ENCODE measurements at places on chromosomes 6 and 20.
A peak's percentile ranks its signal among the peaks of the same experiment; 100 is the strongest.

DNA sequence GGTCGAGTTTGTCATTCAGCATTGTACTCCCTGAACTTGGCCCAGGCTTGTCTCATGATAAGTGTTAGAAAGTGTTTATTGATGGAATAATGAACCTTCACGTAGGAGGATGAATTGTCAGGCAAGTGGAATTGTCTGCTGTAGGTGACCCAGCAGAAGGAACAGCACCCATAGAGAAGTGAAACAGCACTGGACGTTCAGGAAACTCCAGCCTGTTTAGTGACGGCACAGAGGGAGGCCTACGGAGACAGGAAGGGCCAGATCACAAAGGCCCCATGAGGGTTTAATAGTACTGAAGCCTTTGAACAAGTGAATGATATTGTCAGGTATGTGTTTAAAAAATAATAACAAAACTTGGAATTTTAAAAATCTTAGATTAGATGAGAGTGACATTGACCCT lies 2.9 kb downstream of the STX11 start:
- DNase-seq = no peak

DNA sequence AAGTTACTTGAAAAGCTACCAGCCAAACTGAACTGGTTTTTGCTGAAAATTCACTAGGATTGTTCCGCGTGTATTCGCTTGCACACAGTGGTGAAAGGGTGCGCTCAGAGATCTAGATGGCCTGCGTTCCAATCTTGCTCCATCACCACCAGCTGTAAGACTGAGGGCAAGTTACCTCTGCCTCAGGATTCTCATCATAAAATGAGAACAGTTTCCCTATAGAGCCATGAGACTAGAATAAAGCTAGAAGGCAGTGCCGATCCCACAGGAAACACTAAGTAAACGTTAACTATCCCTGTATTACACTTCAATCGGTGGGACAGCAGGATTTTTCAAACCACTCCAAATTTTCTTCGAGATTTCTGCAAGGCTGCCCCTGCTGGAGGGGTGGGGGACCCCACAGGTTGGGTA lies 838 bp downstream of the AHCY start:
- no peak for DNase-seq

- DNase-seq = no peak
These were observed 272.3 kb downstream of the SYNE1 start for GRCh38 chr6:152364866-152365265.

- DNase-seq = no peak
These were observed 48.9 kb upstream of the TNFRSF21 start for GRCh38 chr6:47358440-47359225.

GRCh38 chr6:1610497-1611321 lies 994 bp downstream of the FOXC1 start:
- no peak for DNase-seq

DNA sequence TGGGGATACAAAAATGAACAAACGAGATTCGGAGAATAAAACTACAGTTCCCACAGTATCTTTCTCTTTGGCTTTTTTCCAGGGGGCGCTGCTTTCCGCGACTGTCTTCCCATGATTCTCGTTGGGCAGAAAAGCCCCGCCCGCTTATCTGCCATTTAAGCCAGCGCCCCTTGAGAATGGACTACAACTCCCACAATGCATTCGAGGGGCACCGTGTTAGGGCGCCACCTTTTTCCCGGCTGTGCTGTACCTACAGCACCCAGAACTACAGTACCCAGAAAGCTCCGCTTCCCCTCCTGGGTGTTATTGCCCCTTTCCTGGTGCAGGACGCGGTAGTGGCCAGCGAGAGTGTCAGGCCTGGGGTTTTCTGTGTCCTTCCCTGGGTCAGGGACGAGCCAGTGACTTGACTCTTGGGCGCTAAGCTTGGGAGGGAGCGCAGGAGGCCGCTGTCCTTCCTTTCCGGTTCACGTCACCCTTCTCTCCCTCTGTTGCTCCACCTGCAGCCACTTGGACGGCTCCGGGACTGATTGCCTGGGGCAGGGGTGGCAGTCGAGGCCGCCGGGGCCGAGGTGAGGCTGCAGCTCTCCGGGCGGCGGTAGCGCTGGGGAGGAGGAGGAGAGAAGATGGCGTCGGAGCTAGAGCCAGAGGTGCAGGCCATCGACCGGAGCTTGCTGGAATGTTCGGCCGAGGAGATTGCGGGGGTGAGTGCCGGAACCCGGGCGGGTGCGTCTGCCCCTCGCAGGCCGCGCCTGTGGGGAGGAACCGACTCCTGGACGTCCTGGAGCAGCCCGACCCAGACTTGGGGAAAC lies at the start of gene UBR2:
Gene UBR2, plus strand, starts transcription at position 333 of the 809 bp plus-strand sequence. Its CDS starts 291 bp downstream, at position 624.
- DNase-seq = peak; percentile 90

GRCh38 chr6:110329348-110329713 lies 28.8 kb downstream of the METTL24 start:
- no peak for DNase-seq

DNA sequence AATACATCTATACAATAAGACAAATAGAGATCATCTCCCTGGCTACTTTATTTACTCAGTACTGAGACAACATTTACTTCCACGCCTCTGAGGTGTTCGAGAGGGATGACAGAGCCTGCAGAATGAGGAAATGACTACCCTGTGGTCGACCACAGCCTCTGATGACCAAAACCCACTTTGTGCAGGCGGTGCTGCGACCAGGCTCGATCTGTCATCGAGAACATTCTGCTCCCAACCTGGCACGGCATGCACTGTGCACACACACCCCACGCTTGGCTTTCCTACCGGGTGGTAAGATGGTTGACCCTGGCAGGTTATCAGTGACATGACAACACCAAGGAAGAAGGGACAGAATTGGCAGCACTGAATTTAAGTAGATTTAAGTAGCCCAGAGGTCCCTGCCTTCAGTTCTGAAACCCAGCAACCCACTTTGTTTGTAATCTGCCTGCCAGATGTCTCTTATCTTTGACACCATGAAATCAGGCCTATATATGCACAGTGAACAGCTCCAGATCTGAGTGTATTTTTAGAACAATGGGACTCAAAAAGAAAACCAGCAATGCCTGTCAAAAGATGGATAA lies 42.6 kb downstream of the TTI1 start:
- no peak for DNase-seq

DNA sequence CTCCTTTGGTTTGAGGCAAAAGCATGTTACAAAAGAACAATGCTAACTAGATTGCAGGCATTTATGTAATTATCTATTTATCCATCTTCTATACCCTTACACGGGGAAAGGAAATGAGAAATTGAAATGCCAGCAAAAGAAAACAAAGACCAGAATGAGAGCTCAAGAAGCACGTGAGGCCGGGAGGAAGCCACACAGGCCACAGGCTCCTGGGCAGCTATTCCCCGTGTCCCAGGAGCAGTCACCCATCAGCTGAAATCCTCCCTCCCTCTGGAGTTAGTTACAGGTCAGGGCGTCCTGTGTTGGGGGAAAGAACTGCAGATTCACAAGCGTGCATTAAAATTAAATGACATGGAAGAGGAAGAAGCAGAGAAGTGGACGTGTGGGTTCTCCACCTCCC lies 64.7 kb upstream of the RPS6KA2 start:
- DNase-seq = no peak

GRCh38 chr6:44415873-44416502 lies 28.5 kb downstream of the CDC5L start:
- DNase-seq = no peak

DNA sequence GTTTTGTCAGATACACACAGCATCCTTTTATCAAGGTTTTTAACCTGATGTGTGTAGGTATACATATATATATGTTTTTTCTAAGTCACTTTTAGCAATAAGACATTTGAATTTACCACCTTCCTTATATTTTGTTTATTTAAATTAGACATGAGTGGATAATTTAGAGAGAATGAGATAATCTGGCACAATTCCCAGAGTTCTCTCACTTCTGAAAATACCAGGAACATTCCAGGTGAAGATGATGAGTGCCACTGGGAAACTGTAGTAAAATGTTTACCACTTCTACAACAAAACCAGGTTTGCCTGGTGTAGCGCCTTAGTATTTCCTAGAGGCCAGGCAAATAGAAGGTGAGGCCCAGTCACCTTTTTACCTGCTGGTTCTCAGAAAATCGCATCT lies 189.5 kb downstream of the TMEM242 start:
- DNase-seq = no peak

- no peak for DNase-seq
These were observed 42.4 kb downstream of the POPDC3 start for GRCh38 chr6:105137388-105137787.

DNA sequence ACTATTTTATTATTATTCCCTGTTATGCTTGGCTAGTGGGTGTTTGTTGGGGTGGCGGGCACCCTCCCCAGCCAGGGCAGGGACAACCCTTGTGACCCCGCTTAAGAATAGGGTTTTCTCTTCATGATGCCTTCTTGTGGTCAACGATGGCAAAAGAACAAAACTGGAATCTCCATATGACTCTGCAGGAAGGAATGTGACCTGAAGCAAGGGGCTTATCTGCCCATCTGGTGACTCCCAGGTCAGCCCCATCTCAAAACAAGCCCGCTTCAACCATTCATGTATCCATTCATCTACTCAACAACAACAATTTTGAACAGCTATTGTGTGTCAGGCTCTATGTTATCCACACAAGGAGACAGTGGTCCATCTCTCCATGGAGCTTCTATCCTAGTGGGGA lies 30.9 kb upstream of the TGM6 start:
- DNase-seq = no peak

DNA sequence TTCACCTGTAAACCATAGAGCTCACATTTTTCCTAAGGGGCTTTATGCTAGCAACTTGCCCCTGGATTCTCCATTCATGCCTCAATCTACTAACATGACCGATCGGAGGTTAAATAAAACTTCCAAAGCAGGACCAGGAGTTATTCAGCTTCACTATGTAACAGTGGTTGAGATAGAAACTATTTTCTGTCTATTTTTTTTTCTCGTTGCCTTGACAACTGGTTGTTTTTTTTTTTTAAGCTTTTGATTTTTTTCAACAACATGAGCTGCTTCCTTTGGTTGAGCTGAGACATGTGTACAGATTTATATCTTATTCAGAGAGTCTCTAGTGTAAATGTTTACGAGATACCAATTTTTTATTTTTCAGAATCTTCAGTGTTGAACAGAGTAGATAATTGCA lies 85.7 kb downstream of the SHLD1 start:
- DNase-seq = no peak

- no peak for DNase-seq
These were observed 2.0 kb downstream of the ZNF318 start for GRCh38 chr6:43367245-43367984.

GRCh38 chr20:38755324-38755910 lies 7.2 kb downstream of the ACTR5 start:
- no peak for DNase-seq

- no peak for DNase-seq
These were observed 105.7 kb upstream of the SNX9 start for GRCh38 chr6:157717340-157717748.

DNA sequence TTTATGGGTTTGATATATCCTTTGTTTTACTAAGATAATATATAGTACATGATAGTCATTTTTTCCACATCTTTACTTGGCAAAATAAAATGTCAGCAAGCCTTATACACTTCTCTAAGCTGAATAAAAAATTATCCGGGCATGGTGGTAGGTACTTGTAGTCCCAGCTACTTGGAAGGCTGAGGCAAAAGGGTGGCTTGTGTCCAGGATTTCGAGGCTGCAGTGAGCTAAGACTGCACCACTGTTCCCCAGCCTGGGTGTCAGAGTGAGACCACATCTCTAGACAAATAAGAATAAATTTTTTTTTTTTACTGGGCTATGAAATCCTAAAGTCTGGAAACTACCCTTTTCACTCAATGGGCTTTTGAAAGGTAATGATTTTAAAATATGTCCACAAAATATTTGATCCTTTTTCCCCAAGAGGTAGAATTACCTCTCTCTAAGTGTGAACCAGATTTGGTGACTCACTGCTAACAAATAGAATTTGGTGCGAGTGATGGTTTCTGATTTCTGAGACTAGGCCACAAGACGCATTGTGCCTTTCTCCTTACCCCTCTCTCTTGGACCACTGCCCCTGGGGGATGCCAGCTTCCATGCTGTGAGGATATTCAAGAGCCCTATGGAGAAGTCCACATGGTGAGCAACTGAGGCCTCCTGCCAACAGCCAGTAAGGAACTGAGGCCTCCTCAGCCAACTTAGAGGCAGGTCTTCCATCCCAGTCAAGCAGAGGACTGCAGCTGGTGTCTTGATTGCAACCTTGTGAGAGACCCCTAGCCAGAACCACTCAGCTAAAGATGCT lies 84.2 kb upstream of the ZNFX1 start:
- no peak for DNase-seq

DNA sequence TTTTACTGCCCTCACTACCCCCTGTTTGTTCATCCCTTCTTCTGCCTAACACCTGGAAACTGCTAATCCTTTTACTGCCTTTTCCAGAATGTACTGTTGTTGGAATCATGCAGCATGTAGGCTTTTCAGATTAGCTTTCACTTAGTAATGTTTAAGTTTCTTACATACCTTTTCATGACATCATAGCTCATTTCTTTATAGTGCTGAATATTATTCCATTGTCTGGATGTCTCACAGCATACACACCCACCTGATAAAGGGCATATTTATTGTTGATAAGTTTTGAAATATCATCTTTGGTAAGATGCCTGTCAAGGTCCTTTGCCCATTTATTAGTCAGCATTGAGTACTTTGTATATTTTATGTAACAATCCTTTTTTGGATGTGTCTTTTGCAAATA lies 588.2 kb upstream of the NRSN1 start:
- DNase-seq = no peak

GRCh38 chr6:3306848-3307247 lies 48.1 kb downstream of the PSMG4 start:
- no peak for DNase-seq

- no peak for DNase-seq
These were observed 44.4 kb downstream of the FAXC start for GRCh38 chr6:99305021-99305554.

GRCh38 chr20:17901971-17902370 lies 66.6 kb downstream of the SNX5 start:
- no peak for DNase-seq

GRCh38 chr6:134817448-134817847 lies 132.5 kb downstream of the ALDH8A1 start:
- DNase-seq = no peak

- no peak for DNase-seq
These were observed 50.1 kb downstream of the NFATC2 start for GRCh38 chr20:51492167-51493092.

- no peak for DNase-seq
These were observed 167.8 kb downstream of the WDR27 start for GRCh38 chr6:169534039-169534421.

- DNase-seq = no peak
These were observed 403.9 kb upstream of the SULF2 start for GRCh38 chr20:48189181-48189580.

GRCh38 chr20:48267860-48268633 lies 482.8 kb upstream of the SULF2 start:
- no peak for DNase-seq

DNA sequence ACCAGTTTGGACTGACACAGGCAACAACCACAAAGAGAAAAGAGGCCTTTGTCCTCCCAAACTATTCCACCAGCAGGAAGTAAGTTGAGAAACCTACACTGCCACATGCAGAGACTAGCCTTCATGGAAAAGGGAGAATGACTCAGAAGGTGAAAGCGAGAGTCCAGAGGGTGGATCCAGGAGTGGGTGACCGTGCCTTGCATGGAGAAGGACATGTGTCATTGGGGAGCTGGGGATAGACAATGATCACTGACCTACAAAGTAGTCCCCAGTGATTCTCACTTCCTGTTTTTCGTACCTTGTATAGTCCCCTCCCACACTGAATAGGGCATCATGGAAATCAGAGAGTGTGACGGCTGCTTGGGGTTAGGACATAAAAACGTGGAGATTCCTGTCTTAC lies 91.9 kb downstream of the MYLK4 start:
- DNase-seq = no peak

- DNase-seq = no peak
These were observed 65.8 kb upstream of the STMND1 start for GRCh38 chr6:17036065-17036393.

Data from stimulated activated CD4-positive, alpha-beta T cell treated with anti-CD3 and anti-CD28 coated beads, TNF-alpha, amount 100 ng/mL, for 4 hours (primary cell).